ENCODE measurements at places on chromosomes 3 and 15.

DNA sequence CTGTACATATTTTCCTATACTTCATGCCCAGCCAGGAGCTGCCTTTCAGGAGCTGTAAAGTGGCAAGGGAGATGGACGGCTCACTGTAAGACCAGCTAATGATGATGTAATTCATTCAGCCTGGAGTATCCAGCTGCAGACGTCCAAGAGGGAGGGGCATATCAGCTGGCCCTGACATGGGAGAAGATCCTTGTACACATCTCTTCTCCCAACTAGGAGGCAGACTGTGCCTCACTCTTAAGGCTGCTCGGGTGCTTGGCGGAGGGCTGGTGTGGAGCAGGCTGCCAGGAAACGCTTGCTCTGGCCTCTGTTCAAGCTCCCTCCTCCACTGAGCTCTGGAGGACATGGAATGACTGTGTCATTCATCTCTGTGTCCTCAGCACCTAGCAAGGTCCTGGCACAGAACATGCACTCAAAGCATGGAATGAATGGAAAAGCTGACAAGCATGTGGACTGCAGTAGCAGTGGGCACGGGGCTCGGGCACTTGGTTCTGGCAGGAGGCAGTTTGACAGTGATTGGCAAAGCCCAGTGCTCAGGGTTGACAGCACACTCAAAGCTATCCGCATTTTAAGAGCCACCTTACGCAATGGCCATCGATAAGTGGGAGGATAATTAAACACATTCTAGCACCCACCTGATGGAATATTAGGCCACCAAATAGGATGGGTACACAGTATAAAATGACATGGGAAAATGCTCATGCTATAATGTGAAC lies 72.4 kb downstream of the TBC1D2B start:
- no peak for DNase-seq

GRCh38 chr15:31405200-31405920 lies 78.7 kb downstream of the KLF13 start:
- no peak for DNase-seq

DNA sequence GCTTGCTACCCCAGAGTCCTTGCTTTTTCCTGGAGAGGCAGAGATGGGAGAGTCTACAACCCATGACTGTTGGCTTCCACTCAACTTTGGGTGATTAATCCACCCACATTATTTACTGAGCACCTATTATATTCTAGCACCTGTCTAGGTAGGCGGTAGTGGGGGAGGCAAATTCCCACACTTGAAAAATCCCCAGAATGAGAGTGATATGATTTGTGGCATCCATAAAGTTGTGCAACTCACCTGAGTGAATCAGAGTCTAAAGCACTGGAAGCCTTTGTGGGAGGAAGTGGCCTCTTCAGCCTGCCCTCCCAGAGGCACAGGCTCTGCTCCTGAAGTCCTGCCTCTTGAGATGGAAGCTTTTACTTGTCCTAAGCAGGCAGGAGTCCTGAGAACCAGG lies 40.4 kb upstream of the CTNNB1 start:
- no peak for DNase-seq

GRCh38 chr3:176941689-176942088 lies 255.6 kb downstream of the TBL1XR1 start:
- no peak for DNase-seq

GRCh38 chr3:24177201-24177600 lies 232.1 kb downstream of the NR1D2 start:
- DNase-seq, result no peak

DNA sequence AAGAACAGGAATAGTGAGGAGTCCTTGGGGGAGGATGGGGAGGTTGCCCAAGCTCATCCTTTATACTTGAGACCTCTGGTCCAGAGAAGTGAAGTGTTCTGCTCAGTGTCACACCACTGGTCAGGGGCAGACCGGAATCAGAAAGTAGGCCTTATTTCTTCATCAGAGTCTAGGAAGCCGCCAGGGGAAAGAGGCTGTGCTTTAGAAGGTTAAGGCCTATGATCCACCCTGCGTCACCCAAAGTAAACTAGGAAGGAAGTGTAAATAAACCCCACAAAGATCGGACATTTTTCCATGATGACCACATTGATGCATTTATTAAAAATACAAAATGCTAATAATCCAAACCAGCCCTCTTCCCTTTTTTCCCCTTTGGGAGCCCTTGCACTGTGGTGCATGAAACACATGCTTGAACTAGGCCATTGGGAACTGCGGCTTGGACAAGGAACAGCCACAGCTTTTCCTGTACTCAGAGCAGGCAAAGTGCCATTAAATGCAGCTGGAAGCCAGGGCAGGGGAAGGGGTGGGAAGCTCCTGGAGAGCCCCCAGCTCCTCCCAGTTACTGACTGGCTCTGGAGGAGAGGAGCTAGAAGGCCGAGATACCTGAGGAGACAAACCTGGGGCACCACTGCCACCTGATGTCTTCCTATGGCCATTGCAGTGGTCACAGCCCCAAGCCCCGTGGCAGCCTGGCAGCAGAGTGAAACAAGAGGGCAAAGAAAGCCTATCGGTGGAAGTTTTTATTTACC lies 37.0 kb downstream of the CDC25A start:
- DNase-seq, result peak; percentile 72

GRCh38 chr3:69016901-69017300 lies 3.4 kb upstream of the EOGT start:
- no peak for DNase-seq

GRCh38 chr15:78232951-78233350 lies 1.4 kb downstream of the ACSBG1 start:
- no peak for DNase-seq

GRCh38 chr3:131903988-131904415 lies 130.8 kb downstream of the CPNE4 start:
- no peak for DNase-seq

DNA sequence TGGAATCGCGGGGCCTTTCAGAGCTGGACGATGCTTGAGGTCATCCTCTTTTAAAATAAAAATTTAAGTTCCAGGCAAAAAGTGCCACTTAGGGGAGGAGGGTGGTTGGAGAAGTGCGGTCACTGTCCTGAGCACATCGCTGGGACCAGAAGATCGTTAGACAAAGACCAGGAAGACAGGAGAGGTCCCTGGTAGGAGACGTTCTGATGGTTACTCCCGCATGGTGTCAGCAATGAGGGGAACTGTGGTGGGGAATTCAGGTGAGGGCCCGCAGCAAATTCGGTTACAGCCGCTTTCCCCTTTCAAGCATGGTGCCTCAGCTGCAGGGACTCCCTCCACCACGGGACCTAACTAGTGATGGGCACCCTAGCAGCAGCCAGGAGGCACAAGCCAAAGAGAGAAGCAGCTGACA lies 1.0 kb upstream of the ISY1 start:
- no peak for DNase-seq

GRCh38 chr15:88872706-88873105 lies 22.6 kb downstream of the HAPLN3 start:
- no peak for DNase-seq

DNA sequence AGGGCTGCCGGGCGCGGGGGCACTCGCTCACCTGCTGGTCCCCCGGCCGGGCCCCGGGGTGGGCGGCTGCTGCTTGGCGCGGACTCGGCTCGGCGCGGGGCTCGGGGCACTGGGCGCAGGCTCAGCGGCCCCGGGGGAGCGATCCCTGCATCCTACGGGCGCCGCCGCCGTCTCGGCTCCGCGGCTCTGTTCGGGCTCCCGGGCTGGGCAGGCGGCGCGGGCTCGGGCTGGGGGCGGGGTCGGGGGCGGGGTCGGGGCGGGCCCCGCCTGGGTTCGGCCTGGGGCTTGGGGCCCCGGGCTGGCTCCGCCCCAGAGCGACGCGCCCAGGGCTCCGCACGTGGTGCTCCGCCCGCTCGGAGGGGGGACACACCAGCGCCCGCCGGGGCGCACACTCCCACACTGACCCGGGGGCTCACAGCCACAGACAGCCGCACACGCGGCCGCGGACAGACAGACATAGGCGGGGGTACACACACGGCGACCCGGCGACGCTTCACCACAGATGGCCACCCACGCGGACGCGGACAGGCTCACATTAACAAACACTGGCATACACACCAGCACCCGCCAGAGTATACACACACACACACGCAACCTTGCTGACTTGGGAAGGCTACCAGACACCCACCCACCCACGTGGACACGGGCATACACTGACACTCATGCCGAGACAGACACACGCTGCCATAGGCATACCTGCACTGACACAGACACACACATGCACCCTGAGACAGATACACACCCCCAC lies at the start of gene SCN5A:
Gene SCN5A (minus strand): TSS at position 188 of the 748 bp plus-strand sequence. CDS start 16,380 bp downstream, outside the sequence.
- DNase-seq, result no peak

DNA sequence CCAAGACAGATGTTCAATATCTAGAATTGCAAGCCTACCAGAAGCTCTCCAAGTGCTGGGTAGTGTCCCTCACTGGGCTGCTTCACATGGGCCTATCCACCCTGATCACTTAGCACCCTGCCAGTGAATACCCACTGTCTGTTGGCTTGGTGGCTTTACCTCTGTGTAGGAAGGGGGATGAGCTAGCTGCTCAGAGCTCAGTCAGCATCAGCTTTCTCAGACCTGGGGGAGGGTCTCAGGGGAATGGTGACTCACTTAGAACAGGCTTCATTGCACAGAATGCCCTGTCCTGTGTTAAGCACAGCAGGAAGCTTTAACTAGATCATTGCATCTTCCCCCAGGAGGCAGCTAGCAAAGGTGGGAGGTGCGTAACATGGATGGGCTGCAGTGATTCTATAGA lies 209.8 kb downstream of the PDCD6IP start:
- no peak for DNase-seq

DNA sequence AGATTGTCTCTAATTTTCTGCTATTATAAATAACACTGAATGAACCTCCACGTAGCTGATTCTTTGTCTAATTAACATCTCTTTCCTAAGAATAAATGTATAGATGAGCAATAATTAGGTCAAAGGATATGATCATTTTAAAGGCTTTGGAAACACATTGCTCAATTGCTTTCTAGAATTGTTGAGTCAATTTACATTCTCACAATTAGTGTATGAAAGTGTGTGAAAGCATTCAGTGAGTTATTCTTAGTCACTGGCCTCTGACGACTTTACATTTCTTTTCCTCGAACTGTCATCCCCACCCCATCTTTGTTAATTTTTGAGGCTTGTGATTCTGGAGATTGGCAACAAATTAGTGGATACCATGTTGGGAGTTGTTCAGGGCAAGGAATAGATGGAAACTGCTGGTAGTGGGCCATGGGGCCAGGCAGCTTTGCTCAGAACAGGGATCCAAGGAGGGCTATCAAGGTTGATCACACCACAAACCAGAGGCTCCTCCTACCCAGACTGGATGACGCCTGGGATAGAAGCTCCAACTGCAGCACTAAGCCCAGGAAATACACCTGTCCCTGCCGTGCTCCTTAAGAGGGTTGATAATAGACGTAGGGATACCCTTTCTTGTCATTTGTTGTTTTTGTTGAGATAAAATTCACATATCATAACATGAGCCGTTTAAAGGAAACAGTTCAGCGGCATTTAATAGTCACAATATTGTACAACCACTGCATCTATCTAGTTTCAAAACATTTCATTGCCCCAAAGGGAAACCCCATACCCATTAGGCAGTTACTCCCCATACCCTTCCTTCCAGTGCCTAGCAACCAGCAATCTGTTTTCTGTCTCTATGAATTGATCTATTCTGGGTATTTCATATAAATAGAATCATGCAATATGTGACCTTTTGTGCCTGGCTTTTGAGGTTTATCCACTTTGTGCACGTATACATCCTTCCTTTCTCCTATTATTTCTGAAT lies 27.9 kb downstream of the EIF1B start:
- no peak for DNase-seq

- no peak for DNase-seq
Measured at GRCh38 chr15:72231833-72232478, 966 bp upstream of the PKM start.

DNA sequence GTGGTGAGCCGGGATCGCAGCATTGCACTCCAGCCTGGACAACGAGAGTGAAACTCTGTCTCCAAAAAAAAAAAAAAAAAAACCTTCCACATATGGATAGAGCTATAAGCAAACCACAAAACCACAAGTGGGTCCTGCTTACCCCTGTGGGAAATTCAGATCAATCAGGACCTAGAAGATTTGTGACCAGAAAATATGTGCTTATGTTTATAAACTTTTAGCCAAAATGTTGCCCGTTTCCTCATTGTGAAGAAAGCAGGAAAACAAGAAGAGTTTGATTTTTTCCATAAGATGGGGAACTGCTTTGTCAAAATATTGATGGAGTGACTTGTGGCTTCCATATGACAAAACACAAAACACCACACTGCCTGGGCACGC lies 3.4 kb upstream of the SLC25A38 start:
- no peak for DNase-seq

DNA sequence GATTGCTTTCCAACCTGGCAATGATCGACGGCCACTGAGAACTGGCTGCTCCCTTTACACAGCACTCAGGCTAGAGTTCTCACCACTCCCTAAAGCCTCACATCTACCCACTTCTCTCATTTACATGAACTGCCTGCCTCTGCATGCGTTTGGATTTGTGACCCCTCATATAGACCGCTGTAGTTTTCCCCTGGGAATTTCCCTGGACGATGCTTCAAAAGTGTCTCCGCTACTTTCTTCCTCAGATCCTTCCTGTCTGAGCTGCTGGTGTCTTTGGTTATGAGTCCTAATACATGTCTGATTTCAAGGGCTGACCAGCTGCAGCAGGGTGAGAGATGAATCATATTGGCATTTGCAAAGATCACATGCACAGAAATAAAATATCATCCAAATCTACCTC lies 116.7 kb upstream of the ETV5 start:
- no peak for DNase-seq

DNA sequence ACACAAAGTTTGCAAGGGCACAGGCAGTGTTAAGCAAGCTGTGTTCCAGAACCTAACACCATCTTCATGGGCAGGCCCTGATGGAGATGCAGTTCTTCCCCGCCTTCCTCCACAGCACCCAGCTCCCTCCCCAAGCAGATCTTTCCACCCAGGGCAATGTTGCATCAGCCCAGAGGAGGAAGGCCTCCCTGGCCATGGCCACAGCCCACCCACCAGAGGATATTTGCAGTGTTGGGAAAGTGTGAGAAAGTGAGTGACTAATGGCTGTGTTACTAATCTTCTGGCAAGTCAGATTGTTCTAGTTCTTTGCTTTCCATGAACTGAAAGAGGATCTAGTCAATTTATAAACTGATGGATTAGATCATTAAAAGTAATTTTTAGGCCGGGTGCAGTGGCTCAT lies 42.0 kb upstream of the ATP10A start:
- no peak for DNase-seq

GRCh38 chr3:3468596-3468995 lies 289.1 kb upstream of the CRBN start:
- no peak for DNase-seq

GRCh38 chr15:74997141-74997540 lies 1.8 kb downstream of the SCAMP5 start:
- no peak for DNase-seq

GRCh38 chr3:149579838-149580542 lies 77.8 kb downstream of the WWTR1 start:
- no peak for DNase-seq

DNA sequence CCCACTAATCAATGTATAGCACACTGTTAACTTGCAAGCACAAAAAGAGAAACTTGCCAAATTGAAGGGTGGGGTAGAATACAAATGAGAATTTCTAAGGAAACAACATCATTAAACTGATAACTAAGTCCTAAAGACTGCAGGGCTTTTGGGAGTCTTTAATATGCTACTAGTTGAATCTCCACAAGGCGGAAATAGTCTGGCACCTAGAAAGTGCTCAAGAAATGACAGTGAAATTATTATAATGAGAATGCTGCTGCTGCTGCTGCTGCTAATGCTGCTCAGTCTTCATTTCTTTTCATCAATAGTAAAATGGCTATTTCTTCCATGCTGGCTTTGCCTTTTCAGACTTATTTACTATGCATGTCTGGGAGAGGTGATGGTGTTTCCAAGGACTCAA lies 91.8 kb downstream of the BTD start:
- DNase-seq, result no peak

Data from GM18507 (cell line).